Transverse colon (tissue), 4 donors: ENCODE measurements at places on chromosomes 12 and 14. TPM values are rescaled to one million over a fixed set of nuclear protein-coding genes. Genes with fewer than 3 reads are reported as not detected.

GRCh38 chr12:57487055-57487596, 742 bp upstream of the MARS1 start:
- H3K36me3 ChIP-seq: peaks cover 16% of the 10 kb centered on the region
- no peak for DNase-seq
- peaks cover 6% of the 10 kb centered on the region for H3K27me3 ChIP-seq
- H3K4me1 ChIP-seq: peaks cover 16% of the 10 kb centered on the region
- H3K27ac ChIP-seq: peak overlapping the region; percentile 34

- no peaks in the 10 kb centered on the region for H3K27me3 ChIP-seq
- H3K27ac ChIP-seq: no peak overlapping the region
- peaks cover 17% of the 10 kb centered on the region for H3K4me1 ChIP-seq
- no peak overlapping the region for H3K4me3 ChIP-seq
- no peak for DNase-seq
- no peaks in the 10 kb centered on the region for H3K36me3 ChIP-seq
Measured at GRCh38 chr14:23052182-23052623, 5.1 kb downstream of the CDH24 start.

- peak overlapping the region; percentile 92 for H3K4me3 ChIP-seq
- DNase-seq: no peak
- no peaks in the 10 kb centered on the region for H3K36me3 ChIP-seq
- H3K27me3 ChIP-seq: no peaks in the 10 kb centered on the region
- H3K4me1 ChIP-seq: peaks cover 28% of the 10 kb centered on the region
Measured at GRCh38 chr14:64706119-64706592, 1.9 kb downstream of the PLEKHG3 start.

The SNX6 gene
- 127 TPM for total RNA-seq
